ENCODE measurements at places on chromosomes 1 and 21.

GRCh38 chr1:242586360-242586680 is 61.8 kb upstream of the PLD5 start:
- DNase-seq = no peak

DNA sequence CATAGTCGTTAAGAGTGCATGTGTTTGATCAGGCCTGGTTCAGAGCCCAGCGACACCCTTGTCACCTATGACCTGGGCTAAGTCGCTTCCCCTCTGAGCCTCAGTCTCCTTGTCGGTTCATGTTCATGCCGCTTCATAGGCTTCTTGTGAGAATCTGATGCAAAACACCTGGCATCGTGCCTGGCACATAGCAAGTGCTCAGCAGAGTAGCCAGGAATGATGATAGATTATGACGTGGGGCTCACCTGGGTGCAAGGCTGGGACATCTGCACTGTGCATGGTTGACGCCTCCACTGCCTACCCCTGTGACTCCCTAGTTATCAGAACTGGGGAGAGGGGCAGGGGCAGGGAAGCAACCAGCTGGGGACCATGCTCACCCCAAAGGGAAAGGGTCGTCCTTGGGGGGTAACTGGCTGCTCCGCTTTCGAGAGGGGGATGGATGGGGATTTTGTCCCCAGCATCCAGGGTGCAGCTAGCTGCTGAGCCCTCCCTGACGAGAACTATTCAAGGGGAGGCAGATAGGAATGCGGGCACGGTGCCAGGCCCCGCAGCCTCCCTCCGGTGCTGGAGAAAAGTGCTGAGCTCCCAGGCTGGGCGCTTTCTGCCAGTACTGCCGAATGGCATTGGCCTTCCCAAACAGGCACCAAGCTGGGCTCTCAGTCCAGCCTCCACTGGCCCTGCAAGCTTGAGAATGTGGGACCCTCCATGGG is 9.3 kb downstream of the EFHD2 start:
- no peak for DNase-seq

DNA sequence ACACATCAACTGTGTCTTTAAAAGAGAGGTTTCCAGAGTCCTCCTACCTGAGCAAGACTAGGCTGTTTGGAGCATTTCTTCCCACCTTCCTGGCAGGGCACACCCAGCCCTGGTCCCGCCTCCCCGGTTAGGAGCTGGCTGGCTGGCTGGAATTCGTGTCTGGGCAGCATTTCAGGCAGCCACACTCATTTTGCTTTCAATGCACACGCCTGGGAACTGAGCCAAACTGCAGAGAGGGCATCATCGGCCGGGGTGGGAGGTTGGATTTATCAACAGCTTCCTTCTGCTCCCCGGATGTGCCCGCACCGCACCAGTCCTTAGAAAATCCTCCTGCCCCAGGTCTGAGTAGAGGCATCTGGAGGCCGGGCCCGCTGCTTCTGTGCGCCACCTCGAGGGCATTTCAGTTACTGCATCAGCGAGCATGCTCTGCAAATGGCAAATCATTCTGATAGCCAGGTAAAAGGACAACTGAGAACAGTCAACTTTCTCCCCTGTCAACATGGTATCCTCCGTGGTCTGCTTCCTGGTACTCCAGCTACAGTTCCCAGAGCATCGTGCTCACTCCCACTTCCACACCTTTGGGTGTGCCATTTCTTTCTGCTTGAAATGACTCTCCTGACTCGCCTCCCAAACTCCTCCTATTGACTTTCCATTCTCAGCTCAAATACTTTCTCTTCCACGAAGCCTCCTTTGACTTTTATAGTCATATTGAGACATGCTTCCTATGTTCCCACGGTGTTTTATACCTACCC is 20.6 kb downstream of the TCEA3 start:
- DNase-seq = peak; percentile 74

GRCh38 chr21:18760247-18760646 is 356.7 kb upstream of the TMPRSS15 start:
- DNase-seq = no peak

DNA sequence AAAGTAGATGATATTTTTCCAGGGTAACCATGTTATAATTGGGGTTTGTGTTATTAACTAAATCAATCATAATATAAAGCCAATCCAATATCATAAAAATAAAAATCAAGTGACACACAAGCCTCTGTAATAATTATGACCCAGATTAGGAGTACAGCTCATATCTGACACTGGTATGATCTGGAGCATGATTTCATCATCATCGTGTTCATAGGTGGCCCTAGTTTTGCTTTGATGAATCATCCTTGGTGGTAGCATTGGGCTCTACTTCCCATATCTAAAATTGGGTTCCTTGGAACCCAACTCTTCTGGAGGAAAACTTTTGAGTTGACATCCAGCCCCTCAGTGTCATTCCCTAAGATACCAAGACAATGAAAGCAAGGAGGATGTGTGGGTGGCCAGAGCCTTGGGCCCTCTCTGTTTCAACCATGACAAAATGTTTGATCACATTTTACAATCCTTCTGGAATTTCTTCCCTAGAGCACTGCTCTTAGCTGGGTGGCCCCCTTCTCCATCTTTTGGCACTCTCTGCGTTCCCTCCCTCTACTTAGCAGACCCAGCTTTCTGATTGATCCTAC is 37.0 kb upstream of the ENAH start:
- DNase-seq = no peak

GRCh38 chr1:25689686-25690381 is 73.2 kb downstream of the MAN1C1 start:
- DNase-seq = no peak

DNA sequence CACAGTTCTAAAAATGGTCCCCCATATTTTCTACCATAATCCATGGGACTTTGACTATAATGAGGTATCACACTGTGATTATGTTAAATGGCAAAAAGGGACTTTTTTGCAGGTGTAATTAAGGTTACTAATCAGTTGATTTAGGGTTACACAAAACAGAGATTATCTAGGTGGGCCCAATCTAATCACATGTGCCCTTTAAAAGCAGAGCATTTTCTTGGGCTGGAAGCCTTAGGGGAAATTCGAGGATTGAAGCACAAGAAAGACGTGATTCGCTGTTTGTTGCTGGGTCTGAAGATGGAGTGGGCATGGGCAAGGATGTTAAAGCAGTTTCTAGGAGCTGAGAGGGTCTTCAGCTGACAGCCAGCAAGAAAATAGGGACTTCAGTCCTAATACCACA is 13.4 kb downstream of the RAVER2 start:
- no peak for DNase-seq

DNA sequence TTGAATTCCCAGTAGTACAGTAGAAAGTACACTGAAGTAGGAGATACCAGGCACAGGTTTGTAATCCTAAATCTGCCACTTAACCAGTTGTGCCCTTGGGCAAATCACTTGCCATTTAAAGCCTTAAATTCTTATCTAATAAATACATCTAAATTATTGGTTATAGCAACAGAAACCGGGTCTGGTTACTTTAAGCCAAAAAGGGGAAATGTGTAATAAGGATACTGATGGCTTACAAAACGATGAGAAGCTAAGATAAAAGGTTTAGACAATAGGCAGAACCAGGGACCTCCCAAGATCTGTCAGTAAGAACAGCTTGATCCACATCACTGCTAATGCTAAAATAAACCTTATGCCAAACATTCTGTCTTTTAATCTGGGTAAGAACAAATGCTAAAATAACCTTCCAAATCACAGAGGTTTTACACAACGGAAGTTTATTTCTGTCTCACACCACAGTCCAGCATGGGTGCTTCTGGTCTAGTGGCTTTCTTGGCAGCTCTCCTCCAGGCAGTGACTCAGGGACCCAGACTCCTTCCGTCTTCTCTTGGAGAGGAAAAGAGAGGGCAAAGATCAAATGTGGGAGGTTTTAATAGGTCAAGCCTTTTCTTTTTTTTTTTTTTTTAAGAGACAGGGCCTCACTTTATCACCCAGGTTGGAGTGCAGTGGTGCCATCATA is 16.5 kb upstream of the ZMYM1 start:
- no peak for DNase-seq

- no peak for DNase-seq
Measured at GRCh38 chr1:191953526-191953925, 204.7 kb upstream of the RGS18 start.

- no peak for DNase-seq
Measured at GRCh38 chr1:94265906-94266305, 28.5 kb upstream of the ARHGAP29 start.

DNA sequence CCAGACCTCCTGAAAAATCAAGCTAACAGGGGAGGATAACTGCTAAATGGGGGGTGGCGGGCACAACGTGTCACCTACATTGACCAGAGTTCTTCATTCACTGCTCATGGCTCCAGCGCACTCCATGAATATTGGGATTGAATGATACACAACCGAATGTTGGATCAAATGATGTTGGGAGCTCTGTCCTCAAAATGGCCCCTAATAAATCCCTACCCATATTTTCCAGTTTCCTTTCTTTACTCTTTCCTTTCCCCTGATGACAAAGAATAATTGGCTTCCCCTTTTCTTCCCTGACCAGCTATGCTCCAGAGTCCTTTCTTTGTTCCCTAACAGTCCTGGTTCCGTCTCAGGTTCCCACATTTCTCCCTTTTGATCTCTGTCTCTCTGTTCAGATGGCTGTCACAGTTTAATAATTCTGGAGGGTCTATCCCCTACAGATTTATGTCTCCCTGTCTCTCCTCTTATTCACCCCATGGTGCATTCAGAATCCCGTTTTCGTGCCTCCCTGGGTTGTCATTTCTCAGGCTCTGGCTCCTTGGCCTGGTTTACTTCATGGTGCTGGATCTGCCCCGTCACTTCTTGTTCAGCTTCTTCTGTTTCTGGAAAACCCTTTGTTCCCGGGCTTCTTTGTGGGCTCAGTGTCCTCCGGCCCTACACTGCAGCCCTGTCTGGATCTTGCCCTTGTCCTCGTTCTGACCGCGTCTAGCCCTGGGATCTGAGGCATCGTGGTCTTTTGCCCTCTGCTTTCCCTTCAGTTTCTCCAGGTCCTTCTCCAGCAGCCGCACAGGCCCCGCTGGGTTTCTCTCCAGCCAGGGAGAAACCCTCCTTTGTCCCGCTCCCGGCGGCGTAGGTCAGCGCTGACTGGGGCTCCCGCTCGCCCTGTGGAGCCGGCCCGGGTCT is 78.3 kb downstream of the NDUFS5 start:
- DNase-seq = no peak

DNA sequence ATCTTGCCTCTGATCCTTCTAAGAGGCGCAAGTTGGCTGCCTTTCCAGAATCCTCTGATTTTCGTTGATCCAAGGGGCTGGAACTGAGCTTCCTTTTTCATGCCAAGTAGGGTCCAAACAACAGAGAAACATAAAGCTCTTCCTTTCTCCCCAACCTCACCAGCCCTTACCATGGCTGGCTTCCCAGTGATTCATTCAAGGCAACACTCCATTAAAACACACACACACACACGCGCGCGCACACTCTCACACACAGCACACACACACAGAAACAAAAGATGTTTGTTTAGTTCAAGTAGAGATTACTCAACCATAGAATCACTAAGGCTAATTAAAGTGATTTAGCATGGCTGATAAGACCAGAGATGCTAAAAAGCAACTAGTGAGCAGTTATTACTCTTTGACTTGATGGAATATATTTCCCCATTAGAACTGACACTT is 13.0 kb upstream of the GUCA2A start:
- DNase-seq = no peak

GRCh38 chr1:41862384-41863221 is 56.1 kb downstream of the HIVEP3 start:
- DNase-seq = peak; percentile 21

DNA sequence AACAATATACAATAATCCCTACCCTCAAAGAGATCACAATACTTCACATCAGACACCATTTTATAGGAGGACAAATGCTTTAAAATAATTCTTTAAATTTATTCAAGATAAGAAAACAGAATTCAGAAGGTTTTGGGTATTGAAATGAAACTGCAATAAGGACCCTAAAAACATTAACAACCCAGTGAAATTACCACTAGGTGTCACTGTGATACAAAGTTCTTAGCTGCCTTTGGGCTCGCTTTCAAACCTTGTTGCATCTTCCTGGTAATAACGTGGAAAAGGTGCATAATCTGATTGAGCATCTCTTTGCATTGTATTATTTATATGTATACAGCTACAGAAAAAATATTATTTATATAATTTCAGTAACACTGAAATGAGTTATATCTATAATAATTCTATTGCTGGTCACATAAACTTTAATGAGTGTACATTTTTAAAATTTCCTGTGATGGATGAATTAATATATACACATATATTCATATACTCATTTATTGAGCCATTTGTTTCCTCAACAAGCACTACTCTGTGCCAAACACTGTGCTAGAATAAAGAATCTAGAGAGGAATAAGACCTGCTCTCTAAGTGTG is 185.2 kb downstream of the FAF1 start:
- no peak for DNase-seq

DNA sequence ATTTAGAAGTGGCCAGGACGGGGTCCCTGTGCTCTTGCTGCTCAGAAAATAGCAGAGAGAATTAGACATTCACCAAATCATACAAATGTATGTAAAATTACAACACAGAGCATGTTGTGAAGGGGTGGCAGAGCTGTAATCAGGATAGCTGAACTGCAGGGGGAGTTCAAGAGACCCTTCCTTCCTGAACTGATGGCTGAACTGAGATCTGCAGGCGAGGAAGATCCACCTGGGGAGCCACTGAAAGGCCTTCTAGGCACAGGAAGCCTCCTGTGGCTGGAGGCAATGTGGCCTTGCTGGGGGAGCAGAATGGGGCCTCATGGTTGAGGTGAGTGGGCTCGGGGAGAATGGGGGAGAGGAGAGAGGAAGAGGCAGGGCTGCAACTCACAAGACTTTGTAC is 216.5 kb downstream of the PRDM2 start:
- no peak for DNase-seq

DNA sequence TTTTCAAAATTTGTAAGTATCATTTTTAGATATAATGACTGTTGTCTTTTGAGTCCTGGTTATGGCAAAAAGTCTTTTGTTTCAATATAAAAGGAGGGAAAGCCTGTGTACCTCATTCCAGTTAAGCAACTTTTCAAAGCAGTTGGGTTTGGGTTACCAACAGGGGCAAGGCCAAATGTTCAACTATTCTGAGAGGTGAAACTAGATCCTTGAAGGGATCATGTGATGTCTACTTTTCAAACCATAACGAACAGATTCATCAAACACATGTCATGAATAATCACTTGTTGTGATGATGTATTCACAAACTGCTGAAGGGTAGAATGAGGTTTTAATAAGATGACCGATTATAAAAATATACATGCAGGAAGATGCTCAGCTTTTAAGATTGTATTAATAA is 171.3 kb downstream of the HHAT start:
- DNase-seq = no peak

- DNase-seq = no peak
Measured at GRCh38 chr1:162560303-162561036, 1.1 kb upstream of the UAP1 start.

DNA sequence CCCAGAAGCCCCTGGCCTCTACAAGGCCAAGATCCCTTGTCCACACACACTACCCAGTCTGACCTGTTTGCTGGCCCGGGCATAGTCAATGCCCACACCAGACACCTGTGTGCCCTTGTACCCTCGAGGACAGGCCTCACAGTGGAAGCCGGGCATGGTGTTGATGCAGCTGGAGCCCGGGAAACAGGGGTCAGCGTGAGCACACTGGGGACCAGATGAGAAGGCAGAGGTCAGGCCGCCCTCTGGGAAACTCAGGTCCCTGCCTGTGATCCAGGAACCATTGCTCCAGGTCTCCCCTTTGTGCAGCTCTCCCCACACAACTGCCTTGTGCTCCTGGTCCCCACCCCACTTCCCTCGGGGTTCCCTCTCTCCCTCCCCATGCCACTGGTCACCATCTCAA is 5.5 kb downstream of the THBS3 start:
- DNase-seq = no peak

Measured in activated naive CD8-positive, alpha-beta T cell treated with anti-CD3 and anti-CD28 coated beads, Interleukin-2, amount 50 U/mL, for 16 hours (primary cell).